ENCODE measurements at places on chromosomes 2 and 18.
A peak's percentile ranks its signal among the peaks of the same experiment; 100 is the strongest.

DNA sequence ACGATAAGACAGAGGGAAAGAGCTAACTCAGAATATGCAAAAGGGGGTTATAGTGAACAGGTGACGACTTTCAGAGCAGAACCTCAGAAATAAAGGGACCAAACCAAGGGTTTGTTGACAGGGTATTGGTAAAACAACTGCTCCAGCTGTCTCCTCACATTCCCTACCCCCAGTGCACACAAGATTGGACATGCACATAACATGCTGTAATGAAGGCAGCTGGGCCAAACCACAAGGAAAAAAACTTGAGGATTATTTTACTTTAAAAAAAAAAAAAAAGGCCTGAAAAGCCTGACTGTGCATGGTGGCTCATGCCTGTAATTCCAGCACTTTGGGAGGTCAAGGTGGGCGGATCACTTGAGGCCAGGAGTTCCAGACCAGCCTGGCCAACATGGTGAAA lies 3.5 kb downstream of the RBM43 start:
- DNase-seq: peak; percentile 81

GRCh38 chr2:220941683-220942082 lies 630.4 kb downstream of the EPHA4 start:
- no peak for DNase-seq

DNA sequence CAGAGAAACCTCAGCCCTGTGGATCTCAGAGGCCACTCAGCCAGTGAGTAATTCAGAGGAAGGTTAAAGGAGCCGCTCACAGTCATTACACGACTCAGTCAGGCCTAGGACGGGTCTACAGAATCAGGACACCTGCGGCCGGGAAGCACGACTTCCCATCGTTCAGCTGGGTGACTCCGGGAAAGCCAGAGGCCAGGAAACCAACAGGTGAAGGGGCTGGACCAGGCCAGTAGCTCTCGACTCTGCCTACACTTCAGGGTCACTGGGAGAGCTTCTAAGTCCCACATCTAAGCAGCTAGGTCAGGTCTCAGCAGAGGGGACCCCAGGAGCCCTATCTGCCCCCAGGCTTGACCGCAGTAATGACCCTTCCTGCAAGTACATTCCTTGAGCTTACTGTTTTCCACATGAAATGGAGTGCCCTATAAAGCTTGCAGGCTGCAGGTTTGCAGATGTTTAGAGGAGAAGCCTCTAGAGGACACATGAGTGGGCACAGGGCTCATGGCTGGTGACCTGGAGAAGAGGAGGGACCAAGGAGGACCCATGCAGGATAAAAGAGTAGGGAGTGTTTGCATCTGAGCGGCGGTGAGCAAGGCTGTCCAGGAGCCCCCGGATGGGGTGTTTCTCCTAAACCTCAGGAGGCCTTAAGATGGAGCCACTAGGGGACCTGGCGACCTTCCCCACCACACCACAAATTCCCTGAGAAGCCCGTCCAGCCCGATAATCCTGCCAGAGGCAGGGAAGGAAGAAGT lies 9.5 kb downstream of the DIPK1C start:
- no peak for DNase-seq

- DNase-seq: peak; percentile 52
Measured at GRCh38 chr2:64522843-64523428, 1.2 kb upstream of the AFTPH start.

GRCh38 chr18:59813942-59814341 lies 85.9 kb upstream of the PMAIP1 start:
- no peak for DNase-seq

GRCh38 chr2:233093721-233094120 lies 33.6 kb downstream of the INPP5D start:
- no peak for DNase-seq

GRCh38 chr2:112482309-112483041 lies 519 bp downstream of the TTL start:
- peak; percentile 46 for DNase-seq

DNA sequence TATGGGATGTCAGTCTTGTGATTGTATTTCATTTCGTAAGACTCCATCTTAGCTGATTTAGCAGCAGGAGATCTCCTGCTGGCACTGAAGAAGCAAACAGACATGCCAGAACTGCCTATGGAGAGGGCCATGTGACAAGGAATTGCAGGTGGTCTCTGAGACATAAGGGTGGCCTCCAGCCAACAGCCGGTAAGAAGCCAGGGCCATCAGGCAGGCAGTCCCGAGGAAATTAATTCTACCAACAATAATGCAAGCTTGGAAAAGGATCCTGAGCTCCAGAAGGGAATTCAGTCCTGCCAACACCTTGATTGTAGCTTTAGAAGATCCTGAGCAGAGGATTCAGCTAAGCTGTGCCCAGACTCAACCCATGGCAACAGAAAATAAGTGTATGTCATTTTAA lies 87.1 kb upstream of the DNAJC10 start:
- DNase-seq: no peak

GRCh38 chr2:10225291-10226037 lies 77.2 kb upstream of the HPCAL1 start:
- no peak for DNase-seq

DNA sequence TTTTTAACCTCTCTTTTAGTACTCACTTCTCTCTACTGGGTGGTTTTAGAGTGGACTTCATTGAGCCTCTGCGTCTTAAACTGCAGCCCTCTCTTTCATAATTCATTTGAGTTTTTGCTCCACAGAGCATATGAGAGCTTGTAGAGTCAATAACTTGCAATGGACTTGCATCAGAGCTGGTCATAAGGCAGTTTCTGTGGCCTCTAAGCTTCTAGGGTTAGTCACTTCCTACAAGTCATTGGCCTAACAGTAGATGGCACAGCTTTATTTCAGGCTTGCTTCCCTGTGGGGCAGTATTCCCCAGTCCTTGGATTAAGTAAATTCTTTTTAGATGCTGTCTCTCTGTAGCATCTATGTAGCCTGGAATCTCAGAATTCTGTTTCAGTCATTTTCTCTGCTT lies 1435.7 kb downstream of the LRP1B start:
- DNase-seq: peak; percentile 12

GRCh38 chr18:58345875-58346274 lies 283.0 kb downstream of the ALPK2 start:
- DNase-seq: no peak

- DNase-seq: peak; percentile 25
Measured at GRCh38 chr2:152336854-152337510, 2.0 kb downstream of the FMNL2 start.

GRCh38 chr18:55179835-55180234 lies 220.6 kb upstream of the CCDC68 start:
- DNase-seq: peak; percentile 20

Data from AG08395 (cell line).